Skin of body (tissue), 3 donors: ENCODE measurements at places on chromosomes 2 and 18. TPM values are rescaled to one million over a fixed set of nuclear protein-coding genes. Genes with fewer than 3 reads are reported as not detected.

DNA sequence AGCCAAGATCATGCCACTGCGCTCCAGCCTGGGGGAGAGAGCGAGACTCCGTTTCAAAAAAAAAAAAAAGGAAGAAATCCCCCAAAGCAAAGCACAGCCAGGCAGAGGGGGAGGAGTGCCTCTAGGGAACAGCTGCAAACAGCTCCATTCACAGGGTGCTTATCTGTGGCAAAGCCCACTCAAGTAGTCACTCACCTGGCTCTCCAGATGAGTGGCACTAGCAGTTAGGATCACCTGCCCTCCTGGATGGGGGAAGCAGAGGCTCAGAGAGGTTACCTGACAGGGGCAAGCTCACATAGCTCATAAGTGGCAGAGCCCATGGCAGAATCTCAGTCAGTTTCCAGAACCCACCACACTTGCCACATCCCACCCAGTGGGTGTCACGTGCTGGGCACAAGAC is 30.3 kb downstream of the TFCP2L1 start:
- DNase-seq: no peak

The DYNAP gene
- 0.10 TPM for total RNA-seq

DNA sequence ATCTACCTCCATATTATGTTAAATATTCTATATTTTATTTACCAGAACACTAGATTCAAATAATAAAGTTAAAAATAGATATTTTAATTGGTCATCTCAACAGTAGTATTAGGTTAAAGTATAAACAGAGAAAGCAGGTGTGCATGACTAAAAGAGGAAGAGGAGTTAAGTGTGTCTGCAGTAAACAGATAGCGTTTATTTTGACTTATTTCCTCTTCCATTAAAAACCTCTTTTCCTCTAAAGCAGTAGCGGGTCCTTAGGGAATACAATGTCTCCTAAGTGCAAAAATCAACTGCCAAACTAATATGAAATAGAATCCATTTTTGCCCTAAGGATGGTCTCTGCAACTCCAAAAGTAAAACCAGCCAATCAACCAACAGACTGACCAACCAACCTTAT is 27.7 kb downstream of the EIF2AK3 start:
- no peak for DNase-seq

GRCh38 chr18:14999085-14999975 is 251.4 kb downstream of the ANKRD30B start:
- no peak for DNase-seq

GRCh38 chr2:143936848-143937722 is 582.8 kb downstream of the ZEB2 start:
- DNase-seq: peak; percentile 56

The GDF7 gene
- total RNA-seq: 0.89 TPM

DNA sequence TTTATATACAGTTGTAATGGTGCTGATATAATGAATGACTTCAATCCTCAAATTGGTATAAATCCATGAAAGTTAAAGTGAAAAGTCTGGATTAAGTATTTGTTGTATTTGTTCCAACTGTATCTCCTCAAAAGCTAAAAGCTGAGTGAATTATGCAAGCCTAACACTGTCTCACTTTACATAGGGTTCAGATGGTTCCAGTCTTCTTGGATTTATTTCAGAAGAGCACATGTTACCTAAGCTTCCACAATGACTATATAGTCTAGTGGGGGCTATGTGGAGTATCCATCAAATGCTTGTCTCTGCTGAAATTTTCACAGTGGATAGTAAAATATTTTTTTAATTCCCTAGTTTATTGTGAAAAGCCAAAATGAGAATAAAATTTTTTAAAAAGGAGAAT is 13.0 kb downstream of the MCEE start:
- DNase-seq: no peak

DNA sequence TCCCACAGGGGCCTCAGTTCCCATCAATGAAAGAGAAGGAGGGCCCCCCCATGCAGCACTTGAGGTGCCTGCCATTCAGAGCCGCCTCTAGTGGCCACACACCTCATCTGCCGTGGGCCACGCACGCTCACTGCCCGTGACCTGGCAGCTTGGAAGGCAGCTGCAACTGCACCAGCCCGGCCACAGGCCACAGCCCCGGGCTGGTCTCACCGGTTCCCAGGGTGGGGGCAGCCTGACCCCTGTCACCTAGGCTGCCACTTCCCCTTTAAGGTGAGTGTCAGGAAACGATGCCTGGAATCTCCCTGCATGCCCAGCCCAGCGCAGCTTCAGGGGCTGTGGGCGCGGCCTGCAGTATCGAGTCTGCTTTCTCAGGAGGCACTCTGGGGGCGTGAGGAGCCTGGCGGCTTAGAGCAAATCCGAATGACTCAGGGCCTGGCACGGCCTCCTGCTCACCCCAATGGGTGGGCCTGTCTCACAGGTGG is 2.6 kb downstream of the MAB21L4 start:
- no peak for DNase-seq

GRCh38 chr2:112254466-112255240 is at the start of gene ZC3H8:
TSS of gene ZC3H8 (minus strand) at chr2:112255042. CDS start at chr2:112254981, 61 bp downstream.
- DNase-seq: peak; percentile 87

The CASP10 gene
- total RNA-seq: 11.7 TPM

DNA sequence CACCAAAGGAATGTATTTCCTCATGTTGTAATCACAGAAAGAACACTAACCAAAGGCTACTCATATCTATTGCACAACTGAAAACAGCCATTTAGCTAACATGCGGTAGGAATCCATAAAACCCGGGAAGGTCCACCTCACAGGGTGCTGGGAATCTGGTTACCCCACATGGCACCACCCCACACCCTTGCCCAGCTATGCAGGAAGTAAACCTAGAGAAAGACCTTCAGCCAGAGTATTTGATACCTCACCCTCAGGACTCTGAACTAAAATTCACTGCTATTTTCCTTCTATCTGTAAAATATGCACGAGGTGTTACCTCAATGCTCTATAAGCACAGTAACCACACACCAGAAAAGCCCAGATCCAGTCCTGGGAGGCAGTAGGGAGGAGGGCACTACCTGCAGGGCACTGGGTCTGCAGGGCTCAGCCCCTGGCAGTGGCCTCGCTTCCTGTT is 45.8 kb downstream of the PTPN2 start:
- DNase-seq: no peak

The FLACC1 gene
- 2.9 TPM for total RNA-seq

DNA sequence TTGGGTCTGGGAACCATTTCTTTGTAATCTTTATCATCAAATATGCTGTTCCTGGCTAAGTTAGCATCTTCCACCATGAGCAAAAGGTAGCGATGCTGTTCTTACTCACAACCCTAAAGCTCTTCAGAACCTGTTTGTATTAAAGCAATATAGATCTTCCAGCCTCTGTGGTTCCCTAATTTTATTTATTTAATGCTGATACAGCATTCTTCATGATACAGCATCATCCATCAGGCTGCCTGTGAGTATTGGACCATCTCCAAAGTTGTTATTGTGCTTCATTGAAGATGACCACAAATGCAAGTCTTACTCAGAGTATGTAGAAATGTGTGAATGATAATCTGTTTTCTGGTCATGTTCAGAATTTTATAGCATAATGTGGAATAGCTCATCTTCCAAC is 40.9 kb upstream of the CTLA4 start:
- DNase-seq: no peak

GRCh38 chr18:80105369-80106167 is 3.5 kb upstream of the ADNP2 start:
- DNase-seq: no peak

DNA sequence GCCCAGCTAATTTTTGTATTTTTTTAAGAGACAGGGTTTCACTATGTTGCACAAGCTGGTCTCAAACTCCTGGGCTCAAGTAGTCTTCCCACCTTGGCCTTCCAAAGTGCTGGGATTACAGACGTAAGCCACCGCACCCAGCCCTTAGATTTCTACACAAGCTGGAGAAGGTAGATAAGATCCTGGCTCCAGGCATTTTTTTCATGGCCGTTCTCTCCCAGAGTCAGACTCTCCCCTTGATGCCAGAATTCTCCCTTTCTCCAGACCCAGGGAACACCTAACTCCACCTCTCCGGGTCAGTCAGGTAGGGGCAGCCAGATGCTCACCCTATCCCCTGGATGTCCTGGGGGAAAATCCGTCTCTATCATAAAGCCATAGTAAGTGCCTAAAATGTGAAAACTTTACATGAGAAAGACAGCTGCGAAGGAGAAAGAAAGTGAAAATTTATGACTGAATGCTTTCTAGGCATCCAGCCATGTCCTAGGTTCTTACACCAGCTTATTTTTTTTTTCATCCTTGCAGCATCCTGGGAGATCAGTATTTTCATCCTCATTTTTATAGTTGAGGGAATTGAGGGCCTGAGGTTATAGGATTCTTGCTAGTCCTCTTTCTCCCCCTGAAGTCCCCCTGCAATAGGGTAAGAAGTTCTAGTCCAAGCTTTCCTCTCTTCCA is 16.3 kb downstream of the SIX3 start:
- no peak for DNase-seq

The METTL5 gene
- 34.1 TPM for total RNA-seq

The POMC gene
- total RNA-seq: 3.6 TPM
